Cardiac fibroblast (primary cell): ENCODE measurements at places on chromosomes 3 and 15.

DNA sequence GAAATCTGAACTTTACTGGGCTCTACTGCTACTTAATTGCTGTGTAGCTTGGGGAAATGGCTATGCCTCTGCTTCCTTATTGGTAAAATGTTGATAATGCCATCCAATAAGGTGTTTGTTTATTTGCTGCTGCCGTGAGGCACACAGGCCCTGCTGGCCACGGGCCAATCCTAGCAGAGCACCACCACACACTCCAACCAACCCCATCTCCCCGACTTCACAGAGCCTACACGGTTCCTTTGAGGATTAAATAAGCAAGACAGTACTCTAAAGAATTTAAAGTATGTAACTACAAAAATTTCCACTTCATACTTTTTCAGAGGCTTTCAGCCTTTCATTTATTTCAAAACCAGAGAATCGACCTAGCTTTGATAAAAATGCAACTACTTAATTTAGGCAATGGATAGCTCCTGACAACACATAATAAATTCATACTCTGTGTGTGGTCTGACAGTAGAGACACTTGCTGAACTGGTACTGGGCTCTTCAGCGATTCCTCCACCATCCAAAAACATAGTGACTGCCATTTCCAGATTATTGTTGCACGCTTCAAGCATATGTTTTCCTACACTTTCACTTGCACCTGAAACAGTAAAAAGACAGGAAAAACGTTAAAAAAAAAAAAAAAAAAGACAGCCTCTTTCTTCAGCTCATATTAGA is 25.3 kb downstream of the UBXN7 start:
- peak; percentile 79 for DNase-seq

DNA sequence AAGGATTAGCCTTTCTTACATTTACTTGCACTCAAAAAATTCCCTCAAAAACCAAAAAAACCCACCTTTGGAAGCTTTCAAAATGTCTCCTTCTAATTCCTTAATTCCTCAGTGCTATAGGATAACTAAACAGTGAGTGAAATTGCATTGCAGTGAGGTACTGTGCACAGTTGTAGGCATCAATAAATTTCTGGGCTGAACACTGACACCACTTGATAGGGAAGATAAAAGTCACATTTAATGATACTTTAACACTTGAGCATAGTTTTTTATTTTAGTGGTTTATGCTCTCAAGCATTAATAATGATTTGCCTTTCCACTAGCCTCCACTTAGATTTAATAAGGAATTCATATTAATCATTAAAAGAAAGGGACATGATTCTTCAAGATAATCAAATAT is 52.3 kb downstream of the MAP2K5 start:
- DNase-seq: no peak

- no peak for DNase-seq
These were observed 83.4 kb downstream of the CHSY1 start for GRCh38 chr15:101168463-101168824.

DNA sequence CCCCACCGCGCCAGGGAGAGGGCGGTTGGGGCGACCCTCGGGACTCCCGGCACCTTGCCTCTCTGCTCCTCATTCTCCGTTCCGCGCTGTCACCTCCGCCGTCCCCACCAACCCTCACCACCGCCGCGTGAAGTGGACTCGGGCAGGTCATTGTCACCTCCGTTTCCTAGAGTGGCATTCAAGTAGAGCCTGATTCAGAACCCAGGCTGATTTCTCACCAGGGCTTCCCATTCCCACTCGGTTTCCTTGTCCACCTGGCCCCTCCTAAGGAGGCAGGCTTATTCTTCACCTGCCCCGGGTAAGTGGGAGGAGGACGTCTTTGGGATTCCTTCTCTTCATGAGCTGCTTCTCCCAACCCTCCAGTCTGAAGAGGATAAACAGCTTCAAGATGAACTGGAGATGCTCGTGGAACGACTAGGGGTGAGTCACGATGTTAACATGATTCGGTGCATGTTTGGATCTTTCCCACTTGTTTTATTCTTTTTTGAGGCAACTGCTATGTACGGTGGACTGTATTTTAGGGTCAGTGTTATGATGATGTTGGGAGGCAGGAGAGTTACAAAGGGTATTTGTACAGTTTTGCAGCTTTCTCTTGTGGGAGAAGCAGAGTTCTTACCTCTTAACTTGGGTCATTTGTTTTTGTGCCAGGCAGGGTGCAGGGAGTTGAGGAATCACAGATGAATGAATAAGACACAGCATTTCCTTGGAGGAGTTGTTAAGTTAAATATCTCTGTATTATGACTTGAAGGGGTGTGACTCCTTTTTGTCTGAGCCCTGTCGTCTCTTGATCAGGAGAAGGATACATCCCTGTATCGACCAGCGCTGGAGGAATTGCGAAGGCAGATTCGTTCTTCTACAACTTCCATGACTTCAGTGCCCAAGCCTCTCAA is 692 bp downstream of the PSMD2 start:
- no peak for DNase-seq

- DNase-seq: peak; percentile 71
These were observed 80.2 kb downstream of the WNT5A start for GRCh38 chr3:55406696-55407425.

- peak; percentile 62 for DNase-seq
These were observed 415.3 kb downstream of the TIGIT start for GRCh38 chr3:114709102-114709501.

- no peak for DNase-seq
These were observed 3.5 kb upstream of the PP2D1 start for GRCh38 chr3:20015525-20015924.

DNA sequence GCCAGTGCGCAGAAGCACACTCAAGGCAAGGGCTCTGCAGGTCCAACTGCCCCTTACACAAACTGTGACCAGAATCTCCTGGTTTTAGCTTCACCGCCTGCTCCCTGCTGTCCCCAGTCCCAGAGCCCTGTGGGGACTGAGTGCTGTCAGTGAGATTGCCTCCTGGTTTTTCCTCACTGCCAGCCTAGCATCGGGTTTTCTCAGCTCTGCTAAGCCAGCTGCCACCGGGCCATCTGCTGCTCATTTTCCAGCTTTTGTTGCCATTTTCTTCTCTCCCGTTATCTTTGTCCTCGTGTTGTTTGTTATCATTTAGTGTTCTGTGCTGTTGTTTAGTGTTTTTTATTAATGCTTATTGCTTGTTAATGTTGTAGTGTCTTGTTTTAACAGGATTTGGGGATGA is 79.5 kb upstream of the BLM start:
- DNase-seq: no peak

DNA sequence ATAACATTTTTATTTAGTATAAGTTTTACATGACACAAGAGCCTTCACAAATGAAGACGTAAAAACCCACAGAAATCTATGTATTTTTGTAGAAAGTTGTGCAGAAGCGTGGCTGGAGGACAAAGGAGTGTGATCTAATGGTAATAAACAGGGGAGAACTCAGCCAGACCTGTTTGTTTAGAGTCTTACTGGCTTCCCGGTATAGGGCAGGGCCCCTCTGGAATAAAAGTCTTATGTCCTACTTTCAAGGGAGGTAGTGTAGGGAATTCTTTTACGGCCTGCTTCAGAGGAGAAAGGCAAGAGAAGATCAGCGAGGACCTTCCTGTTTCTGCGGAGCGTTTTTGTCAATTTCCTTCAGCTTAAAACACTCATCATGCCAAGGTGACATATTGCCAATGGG is 103.6 kb downstream of the TGFBR2 start:
- DNase-seq: no peak

- peak; percentile 33 for DNase-seq
These were observed 16.0 kb upstream of the SRP14 start for GRCh38 chr15:40054855-40055575.

GRCh38 chr3:174355505-174355904 is 503.6 kb upstream of the NAALADL2 start:
- peak; percentile 30 for DNase-seq

DNA sequence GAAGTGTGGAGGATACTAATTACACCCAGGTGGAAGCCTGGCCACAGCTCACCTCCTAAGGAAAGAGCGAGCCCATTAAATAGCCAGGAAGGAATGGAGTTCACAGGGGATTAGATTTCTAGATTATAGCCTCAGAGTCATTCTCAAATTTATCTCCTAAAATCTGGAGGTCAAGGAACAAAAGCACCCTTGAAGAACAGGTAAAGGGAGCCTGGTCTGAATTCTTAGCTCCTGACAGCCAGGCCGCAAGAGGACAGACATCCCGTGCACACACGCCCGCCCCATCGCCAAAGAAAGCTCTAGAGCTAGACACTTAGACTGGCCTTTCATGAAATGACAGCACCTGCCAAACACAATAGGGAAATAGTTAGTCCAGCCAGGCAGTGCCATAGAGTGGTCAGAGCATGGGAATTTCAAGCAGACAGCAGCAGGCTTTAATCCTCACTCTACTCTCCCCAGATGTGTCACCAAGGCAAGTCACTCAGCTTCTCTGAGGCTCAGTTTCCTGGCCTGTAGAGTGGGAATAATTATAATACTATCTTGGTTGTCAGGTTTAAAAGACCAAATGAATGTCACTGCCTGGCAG is 59.2 kb downstream of the LIPC start:
- no peak for DNase-seq

DNA sequence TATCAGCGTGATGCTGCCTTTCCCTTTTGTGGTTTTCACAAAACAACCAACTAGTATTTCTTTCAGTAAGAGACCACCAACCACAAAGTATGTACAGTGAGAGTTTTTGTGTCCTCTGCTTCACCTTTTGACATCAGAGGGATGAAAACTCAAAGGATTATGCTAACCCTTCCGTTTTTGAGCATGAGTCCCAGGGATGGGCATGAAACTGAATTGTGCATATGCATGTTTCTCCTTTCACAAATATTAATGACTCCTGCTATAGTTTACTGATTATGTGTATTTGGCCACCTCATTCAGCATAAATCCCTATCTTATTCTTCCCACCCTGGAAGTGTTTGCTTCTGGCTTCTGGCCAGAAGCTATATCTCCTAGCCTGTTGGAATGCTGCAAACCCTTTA is 59.2 kb downstream of the RSRC1 start:
- DNase-seq: no peak

DNA sequence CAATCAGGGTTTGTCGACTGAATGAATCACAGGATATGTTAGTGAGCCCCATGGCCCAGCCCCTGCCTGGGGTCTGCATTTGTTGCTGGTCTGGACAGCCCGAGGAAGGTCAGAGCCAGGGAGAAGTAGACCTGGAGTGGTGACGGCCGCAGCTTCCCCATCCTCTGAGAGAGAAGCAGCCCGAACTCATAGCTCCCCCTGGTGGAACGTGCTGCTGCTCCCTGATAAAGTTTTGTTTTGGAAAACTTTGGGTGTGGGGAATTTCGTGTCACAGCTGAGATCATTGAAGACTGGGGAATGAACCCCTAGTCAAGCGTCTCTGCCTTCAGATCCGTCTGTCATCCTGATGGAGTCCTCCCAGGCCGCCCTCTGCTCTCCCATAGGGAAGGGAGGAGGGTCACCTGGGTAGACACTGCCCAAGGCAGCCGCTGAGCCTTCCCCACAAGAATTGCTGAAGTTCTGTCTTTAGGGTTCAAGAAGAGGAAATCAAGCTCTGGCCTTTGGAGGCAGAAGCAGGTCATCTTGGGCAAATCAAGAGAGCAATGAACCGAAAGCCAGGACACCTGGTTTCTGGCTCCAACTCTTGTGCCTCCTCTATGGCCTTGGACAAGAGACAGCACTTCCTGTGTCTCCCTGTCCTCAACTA is 60.5 kb downstream of the GLDN start:
- peak; percentile 53 for DNase-seq

- no peak for DNase-seq
These were observed 20.0 kb upstream of the ZBTB47 start for GRCh38 chr3:42633544-42633943.

- DNase-seq: no peak
These were observed 5.5 kb upstream of the LEKR1 start for GRCh38 chr3:156820692-156821080.

- DNase-seq: peak; percentile 14
These were observed 14.0 kb downstream of the CAPN3 start for GRCh38 chr15:42373274-42373673.

DNA sequence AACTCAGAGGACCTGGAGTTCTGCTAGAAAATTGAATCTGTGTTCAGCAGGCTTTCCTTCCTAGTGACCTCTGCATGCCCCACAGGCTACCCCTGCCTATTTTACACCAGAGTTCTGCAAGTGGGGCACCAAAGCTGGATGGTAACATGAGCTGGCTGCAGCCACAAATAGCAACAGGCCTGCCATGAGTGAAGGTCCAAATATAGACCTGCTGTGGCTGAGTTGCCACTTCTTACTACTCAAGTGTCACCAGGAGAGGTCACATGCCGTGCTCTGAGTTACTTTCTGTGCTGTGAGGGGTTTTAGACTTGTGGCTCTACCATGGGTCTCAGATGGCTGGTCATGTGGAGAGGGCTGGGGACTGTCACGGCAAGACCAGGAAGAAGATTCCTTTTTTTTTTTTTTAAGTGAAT is at the start of gene FSD2:
FSD2 (minus strand) TSS at position 76 of the 413 bp plus-strand sequence. CDS start 18,679 bp downstream, outside the sequence.
- no peak for DNase-seq

GRCh38 chr15:43499635-43500034 is 6.7 kb upstream of the TP53BP1 start:
- DNase-seq: no peak

DNA sequence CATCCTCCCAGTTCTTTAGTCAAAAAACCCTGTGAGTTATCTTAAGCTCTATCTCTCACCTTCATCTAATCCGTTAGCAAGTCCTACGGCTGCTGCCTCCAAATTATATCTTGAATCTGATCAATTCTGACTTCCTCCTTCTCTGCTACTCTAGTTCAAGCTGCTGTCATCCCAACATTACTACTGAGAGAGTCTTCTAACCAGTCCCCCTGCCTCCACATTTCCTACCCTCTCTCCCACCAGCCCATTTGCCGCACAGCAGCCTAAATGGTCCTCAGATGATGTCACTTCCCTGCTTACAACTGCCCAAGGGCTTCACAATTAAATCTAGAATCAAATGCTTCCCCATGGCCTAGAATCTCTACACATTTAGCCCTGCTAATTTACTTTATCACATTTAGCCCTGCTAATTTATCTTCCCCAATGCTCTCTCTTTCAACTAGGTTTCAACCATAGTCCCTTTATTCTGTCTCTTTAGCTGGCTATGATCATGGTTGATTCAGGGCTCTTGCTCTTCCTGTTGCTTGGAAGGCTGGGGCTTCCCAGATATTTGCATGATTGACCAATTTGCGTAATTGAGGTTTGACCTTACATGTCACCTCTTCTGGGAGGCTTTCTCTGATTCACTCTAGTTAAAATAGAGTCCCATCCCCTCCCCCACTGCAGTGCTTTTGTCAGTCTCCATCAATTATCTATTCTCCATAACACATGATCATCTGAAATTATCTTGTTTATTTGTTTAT is 11.0 kb upstream of the ARL14 start:
- DNase-seq: peak; percentile 88

DNA sequence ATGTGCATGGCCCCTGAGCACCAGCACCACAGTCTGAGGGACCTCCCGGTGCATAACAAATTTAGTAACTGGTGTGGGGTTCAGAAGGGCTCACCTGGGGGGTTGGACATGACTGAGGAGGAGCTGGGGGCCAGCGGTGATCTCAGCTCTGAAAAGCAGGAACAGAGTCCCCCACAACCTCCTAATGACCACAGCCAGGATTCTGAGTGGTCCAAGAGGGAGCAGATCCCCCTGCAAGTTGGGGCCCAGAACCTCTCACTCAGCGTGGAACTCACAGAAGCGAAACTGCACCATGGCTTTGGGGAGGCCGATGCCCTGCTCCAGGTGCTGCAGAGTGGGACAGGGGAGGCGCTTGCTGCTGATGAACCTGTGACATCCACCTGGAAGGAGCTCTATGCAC is 43.0 kb downstream of the CDAN1 start:
- DNase-seq: no peak

- DNase-seq: no peak
These were observed 39.5 kb upstream of the GRM7 start for GRCh38 chr3:6821411-6821810.
